ENCODE measurements at places on chromosomes 7 and 10.

DNA sequence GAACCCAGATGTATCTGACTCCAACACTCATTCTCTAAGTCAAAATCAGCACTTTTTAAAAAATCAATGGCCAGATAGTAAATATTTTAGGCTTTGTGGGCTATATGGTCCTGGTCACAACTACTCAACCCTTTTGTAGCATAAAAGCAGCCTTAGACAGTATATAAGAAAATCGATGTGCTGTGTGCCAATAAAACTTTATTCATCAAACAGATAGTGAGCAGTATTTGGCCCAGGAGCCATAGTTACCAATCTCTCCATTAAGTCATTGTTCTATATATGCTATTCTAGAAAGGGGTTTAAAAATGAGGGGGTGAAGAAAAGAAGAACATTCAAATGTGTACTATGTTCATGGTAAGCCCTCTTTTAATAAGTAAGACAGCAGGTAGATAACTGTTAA is 18.5 kb upstream of the GPAM start:
- no peak for DNase-seq

GRCh38 chr10:22518167-22518724 is 172.9 kb downstream of the SPAG6 start:
- DNase-seq, result no peak

DNA sequence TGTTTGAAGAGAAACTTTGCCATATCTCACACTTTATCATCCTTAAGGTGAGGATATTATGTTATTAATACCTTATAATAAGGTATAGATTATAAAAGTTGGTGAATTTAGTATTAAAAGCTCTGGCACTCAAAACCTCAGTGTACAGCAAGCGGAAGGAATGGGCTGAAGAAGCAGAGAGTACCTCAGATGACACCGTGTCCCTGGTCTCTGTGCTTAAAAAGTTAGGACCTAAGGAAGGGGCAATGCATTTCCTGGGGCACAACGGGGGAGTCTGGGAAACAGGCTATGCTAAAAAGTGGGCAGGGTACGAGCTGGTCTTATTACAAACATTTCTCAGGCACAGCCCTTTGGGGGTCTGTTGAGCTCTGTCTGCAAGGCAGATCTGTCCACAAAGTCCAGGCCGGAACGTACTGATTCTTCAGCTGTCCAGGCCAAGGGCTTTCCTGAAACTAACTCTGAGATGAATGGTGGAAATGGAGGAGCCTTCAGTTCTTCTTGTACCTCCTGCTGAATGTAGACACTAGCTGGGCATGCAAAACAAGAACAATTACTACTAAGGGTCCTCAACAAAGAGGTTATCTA is 202.7 kb downstream of the POM121L12 start:
- no peak for DNase-seq

DNA sequence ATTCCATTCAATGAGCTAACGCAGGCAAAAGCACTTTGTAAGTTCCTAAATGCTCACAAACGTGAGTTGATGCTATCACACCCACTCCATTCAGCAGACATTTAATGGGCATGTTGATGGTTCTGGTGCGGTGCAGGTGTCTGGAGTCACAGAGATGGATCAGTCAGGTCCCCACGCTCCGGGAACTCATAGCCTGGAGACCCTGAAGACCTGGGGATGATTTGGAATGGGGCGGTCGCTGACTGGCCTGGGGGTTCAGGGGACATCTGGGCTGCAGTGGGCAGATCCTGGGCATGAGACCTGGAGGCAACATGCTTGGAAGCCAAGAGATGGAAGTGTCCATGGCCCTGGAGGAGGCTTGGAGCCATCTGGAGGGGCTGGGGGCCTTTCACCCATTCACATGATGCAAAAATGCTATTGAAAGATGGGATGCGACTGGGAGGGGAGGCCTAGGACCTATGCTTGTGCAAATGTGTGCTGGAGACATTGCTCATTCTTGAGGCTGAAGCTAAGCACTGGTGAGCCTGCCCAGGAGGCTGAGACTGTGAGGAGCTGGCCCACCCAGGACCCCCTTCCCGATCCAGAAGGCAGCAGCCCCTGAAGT is 522.6 kb downstream of the GLRX3 start:
- DNase-seq, result no peak

DNA sequence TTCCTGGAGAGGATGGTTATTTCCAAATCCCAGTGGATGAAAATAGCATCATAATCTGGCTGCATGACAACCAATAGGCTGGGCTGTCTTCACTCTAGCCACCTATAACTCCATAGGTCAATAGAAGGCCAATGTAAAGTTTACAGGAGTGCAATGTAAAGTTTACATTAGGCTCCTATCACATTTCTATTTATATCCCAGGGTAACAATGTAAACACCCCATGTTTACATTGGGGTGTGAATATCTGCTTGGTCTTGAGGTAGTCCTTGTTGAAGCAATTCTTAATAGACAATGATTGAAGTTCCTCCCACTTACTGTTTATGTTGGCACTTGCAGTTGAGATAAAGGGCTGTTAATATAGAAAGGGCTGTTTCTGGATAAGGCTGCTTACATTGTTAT is 21.5 kb downstream of the CH25H start:
- no peak for DNase-seq

GRCh38 chr7:124996778-124997177 is 67.2 kb upstream of the POT1 start:
- DNase-seq, result no peak

- no peak for DNase-seq
These were observed 45.6 kb downstream of the SMURF1 start for GRCh38 chr7:99098286-99098823.

DNA sequence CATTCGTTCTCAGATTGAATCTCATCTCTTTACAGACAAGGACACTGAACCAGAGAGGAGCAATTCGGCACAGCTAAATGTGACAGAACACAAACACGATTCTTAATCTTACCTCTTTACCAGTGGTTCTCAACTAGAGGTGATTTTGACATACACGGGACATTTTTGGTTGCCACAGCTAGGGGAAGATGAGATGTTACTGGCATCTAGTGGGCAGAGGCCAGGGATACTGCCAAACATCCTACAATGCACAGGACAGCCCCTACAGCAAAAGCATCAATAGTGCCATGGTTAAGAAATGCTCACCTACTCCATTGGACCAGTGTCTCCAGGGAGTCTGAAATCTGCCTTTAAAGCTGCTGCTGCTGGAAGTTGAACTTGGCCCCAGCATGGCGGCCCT is 27.3 kb downstream of the PDE1C start:
- DNase-seq, result no peak

- no peak for DNase-seq
These were observed 262.7 kb upstream of the CHRM2 start for GRCh38 chr7:136605532-136606329.

GRCh38 chr10:87734987-87735827 is 75.5 kb downstream of the PAPSS2 start:
- DNase-seq, result no peak

DNA sequence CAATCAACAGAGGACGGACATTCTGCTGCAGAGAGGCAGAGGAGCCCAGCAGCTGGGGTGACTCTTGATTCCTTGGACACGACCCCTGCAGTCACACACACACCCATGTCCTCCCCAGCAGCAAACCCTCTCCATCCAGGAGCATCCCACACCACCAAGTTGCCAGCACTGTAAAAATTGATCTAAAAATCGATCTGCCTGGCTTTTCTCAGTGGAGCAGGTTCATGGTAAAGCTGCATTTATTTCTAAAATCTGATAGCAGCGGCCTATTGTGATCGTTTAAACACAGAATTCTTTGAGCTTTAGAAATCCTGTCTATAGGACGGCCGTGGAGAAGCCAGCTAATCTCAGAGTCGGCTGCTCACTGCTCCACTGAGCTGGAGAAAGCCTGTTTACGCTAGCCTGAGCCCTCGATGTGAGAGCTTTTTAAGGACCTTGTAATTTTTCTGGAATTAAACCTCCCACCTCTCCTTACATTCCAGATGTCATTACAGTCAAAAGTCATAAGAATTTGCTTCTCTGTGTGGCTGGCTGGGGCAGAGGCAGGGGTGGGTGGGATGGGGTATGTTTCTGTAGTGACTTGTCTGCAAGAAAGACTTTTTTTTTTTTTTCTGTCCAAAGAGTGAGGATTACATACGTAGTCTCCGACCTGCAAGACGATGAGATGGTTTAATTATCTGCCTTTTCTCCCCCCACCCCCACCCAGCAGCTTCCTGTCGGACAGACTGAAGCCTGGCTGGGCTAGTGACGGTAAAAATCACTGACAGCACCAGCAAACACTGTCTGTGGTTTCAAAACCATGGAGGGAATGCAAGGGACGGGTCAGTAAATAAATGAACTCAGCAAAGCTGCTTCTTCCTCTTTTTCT is 31.6 kb downstream of the TRIM8 start:
- DNase-seq, result no peak

- no peak for DNase-seq
These were observed 2.7 kb upstream of the KMT2E start for GRCh38 chr7:105011141-105011830.

- DNase-seq, result no peak
These were observed 21.7 kb upstream of the WNT16 start for GRCh38 chr7:121307021-121307574.

DNA sequence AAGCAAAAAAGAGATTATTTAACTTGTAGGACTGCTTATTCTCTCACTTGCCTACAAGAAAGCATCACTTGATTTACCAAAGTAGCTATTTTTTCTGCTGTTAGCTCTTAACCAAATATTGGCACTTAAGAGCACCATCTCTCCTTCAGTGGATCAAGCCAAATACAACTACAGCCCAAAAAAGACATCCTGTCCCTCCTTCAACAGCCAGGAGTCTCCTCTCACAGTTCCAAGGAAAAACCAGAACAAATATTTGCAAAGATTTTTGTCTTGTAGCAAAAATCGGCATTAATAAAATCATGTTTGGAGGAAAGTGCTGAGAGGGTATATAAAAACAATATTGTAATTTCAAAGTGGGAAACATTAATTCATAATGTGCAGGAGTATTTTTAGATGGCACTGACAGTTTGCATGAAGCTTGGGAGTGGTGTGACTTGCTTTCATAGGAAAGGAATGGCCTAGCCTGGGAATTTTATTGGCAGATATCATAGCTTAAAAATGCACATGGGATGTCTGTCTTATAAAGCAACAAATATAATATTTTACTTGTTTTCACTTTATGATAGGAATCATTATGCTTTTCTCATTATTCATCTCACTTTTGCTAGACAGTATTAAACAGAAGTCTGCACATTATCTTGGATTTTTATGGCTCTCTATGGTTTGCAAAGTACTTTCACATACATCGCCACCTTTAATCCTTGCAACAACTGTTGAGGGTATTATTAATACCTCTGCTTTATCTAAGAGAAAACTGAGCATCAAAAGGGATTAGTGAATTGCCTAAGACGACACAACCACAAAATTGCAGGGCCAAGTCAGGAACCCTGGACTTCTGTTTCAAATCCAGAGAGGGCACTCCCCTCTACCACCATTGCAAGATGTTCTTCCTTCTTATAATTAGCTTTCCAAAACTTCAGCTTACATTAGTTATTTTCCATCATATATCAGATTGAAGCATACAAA is 103.5 kb downstream of the AGMO start:
- DNase-seq, result no peak

All from T-helper 17 cell (primary cell).